ENCODE measurements at places on chromosomes 1 and 21.

DNA sequence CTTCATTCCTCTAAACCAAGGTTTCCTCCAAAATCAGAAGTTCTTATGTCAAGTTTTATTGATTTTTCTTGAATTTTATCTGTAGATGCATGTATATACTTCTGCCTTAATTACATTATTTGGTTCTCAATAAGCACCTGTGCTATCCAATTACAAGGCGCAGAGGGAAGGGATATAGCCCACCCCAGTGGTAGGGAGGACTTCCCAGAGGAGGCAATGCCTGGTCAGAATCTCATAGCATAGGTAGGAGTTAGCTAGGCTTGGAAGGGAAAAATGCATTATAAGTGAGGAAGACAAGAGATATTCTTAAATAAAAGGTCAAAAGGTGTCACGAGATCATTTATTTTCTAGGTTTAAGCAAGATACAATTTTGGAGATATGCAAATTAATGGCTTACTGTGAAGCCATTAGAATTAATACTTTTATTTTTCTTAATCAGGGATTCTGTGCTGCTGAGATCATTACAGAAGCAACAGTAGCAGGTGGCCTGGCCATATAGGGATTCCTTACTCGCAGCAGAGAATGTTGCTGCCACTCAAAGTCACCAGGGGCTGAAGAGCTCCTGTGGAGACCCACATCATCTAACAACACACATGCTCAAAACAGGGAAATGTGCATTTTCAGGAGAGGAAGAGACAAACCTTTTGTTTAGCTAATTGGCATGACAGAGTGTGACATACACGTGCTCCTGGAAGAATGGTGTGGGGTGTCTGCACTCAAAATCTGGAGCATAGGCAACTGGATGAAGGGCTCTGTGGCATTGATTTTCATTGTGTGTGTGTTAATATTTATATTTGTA is 178.3 kb downstream of the ATG4C start:
- no peak for DNase-seq

DNA sequence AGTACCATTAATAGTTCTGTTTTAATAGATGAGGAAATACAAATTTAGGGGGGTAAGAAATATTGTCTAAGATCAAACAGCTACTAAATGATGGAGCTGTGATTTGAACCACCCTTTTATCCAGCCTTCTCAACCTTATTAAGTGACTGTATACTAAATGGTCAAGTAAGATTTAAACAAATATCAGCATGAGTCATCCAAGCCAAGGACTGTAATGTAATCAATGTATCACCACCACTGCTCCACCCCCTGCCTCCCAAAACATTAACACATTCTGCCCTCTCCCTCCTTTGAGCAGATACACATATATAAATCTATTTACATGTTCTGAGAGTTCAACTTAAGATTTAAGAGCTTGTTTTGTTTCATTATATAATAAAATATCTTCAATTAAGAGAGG is 58.9 kb downstream of the LRRC40 start:
- peak; percentile 2 for DNase-seq

GRCh38 chr1:234926264-234926558 is 202.4 kb downstream of the TOMM20 start:
- no peak for DNase-seq

- no peak for DNase-seq
These were observed 95.8 kb downstream of the PSMG1 start for GRCh38 chr21:39087238-39088030.

GRCh38 chr1:54052431-54052933 is 522 bp downstream of the TMEM59 start:
- DNase-seq, result peak; percentile 73

GRCh38 chr1:78104322-78104721 is 58.6 kb downstream of the GIPC2 start:
- DNase-seq, result peak; percentile 22

DNA sequence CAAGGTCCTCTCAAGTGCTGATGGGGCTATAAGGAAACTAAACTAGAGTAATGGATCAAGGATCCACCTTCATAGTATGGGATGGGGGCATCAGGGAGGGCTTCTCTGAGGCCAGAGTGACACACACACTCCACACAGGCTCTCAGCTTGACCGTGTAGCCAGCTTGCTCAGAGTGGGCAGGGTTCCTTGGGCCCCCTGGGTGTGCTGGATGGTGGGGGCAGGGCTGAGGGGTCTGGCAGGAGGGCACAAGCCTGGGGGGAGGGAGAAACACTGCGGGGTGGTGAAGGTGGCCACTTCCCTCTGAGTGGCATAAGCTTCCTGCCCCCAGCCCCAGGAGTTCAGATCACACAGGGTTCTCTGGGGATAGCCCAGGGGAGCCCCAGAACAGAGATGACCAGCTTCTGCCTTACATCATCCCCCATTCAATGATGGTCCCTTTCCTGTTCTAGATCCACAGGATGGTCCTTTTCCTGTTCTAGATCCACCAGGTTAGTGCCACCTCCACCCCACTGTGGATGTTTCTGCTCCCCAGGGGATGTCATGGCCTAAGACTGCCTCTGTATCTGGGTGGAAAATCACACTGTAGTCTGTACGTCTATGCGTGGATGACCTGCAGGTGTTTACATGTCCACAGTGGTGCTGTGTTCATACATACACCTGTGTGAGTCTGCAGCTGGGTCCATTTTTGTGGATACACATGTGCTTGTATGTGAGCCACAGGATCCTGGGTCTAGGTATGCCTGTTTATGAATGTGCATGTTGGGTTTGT is 525.0 kb downstream of the PTPRU start:
- DNase-seq, result no peak

DNA sequence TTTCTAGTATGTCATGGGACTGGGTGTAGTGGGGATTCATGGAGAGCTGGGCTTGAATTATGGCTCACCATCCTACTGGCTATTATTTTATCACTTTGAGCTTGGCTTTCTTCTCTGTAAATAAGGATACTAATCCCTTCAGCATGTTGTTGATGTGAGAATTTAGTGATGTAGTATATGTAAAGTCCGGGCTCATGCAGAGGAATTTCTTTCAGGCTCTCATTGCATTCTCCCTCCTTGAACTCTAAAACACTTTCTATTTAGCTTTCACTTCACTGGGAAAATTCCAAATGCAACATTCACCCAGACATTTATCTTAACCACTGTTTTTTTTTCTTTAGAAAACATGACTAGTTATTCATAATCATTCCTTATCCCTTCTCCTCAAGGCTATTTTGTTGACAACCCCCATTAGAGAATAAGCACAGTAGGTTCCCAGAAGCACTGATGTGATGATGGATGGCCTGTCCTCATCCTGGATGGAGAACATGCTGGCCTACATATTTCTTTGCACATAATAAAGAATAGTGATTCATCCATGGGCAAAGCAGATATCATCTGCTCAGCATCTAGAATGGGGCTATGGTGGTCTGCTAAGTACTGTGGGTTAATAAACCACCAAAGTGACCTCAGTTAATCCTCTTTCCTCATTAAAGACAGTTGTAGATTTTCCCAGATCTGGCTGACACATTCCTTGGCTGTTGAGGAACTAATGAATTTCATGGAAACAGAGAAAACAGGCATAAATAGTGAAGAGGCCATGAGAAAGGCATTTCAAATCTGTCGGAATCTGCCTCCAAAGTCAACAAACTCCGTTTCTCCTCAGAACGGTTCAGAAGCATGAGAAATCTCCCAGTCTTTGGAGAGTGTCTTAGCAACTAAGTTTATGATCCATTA is 68.0 kb upstream of the CYP2J2 start:
- peak; percentile 98 for DNase-seq

GRCh38 chr1:71232166-71232763 is 151.4 kb upstream of the ZRANB2 start:
- no peak for DNase-seq

GRCh38 chr21:46234436-46234950 is 5.9 kb upstream of the LSS start:
- no peak for DNase-seq

- DNase-seq, result peak; percentile 30
These were observed 3.0 kb downstream of the USP1 start for GRCh38 chr1:62439652-62440371.

DNA sequence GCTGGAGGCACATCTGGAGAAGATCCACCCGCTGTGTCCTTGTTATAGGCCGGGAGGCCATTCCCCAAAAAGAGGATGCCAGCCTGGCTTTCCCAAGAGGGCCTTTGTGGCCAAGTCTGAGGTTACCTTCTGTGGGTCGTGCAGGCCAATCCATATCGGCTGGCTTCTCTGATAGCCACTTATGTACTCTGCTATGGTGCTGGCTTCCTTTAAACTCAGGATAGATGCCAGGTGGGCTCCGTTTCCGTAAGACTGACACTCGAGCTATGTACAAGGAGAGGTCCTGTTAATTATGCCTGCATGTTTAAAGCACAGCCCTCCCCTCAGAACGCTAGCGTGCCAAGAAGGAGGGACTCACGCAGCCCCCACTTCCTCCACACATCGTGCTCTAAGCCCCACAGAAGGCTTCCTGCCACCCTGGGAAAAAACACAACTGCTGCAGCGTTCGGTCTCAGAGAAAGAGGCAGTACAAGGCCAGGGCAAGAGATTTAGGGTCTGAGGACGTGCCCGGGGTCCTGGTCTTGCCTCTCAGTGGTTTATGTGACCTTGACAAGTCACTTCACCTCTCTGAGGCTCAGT is 11.6 kb downstream of the REG4 start:
- no peak for DNase-seq

GRCh38 chr1:175415129-175415712 is 222.6 kb upstream of the KIAA0040 start:
- DNase-seq, result no peak

DNA sequence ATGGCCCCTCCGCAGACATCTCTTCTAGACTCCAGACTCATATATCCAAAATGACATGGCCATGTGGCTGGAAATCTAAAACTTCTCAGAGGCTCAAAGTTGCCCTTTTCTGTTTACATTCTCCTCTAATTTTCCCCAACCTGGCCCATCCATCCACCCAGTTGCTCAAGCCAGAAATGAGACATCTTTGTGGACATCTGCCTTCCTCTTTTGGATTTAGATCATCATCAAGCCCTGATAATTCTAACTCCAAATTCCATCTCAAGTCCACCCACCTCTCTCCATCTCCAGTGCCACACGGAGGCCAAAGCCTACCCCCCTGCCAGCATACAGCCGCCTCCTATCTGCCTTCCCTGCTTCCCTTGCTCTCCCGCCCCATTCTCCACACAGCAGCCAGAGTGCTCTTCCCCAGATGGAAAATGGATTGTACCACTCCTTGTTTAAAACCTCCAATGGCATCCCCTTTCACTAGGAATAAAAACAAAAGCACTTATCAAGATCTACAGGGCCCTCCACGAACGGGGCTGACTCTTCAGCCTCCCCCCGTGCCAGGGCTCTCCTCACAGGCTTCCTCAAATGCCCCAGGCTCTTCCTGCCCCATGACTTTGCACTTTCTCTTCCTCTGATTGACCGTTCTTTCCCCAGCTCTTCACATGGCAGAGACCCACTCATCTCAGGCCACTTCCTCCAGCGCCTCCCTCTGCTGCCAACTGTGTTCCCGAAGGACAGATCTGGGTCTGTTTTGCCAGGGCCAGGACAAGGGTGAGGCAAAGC is 40.1 kb downstream of the SYT6 start:
- no peak for DNase-seq

GRCh38 chr1:156480411-156481192 is 20.0 kb downstream of the MEF2D start:
- DNase-seq, result no peak

- DNase-seq, result peak; percentile 68
These were observed at the start of gene SGIP1 for GRCh38 chr1:66533804-66534740. TSS of gene SGIP1 (plus strand) at chr1:66534153. CDS start at chr1:66534359, 206 bp downstream.

DNA sequence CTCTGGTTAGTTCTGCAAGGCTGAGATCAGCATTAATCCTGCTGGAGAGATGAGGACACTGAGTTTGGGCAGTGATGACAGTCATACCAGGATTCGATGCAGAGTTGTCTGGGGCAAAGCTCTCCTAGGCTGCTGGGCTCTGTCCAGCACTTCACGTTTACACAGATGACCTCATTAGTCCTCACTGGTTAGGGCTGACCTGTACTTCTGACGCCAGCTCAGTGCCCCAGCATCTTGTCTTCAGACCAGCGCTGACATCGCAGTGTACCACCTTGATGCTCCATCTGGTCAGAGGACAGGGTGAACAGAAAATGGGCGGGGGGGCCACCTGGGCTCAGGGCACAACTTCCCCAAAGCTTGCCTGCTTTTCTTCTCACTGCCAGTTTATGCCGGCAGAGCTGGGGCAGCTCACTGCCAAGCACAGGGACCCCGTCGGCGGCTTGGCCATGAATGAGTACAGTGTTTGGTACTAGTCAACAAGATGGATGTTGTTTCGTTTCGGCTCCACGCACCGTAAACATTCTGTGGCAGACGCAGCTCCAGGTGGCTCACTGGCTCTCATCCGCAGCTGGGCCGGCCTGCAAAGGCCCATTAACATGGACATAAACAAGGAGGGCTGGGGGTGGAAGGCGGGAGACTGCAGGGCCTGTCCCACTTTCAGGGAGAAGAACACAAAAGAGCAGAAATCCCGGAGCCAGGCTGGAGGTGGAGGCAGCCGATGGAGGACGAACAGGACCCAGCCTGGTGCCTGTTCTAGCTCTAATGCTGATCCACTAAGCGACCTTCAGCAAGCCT is 118.7 kb downstream of the GLIS1 start:
- peak; percentile 51 for DNase-seq

- DNase-seq, result peak; percentile 75
These were observed 81.7 kb upstream of the ADAM30 start for GRCh38 chr1:119978018-119978505.

GRCh38 chr1:70361727-70362398 is 7.3 kb upstream of the ANKRD13C start:
- DNase-seq, result peak; percentile 63

DNA sequence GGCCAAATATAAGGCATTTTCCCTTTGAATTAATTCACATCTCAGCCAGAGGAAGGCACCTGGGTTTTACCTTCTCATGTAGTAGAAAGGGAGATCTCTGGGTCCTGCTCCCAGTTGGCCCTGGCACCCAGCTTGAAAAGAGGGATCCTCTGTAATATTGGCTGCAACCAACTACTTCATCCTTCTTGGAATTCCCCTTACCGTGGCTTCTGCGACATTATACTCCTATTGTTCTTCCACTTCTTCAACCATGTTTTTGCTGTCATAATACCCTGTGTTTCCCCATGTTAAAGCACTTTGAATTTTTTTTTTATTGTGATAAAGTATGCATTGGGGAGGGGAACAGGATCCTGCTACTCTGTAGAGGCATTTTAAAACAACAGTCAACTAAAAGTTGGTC is 26.8 kb downstream of the RNF220 start:
- DNase-seq, result no peak

DNA sequence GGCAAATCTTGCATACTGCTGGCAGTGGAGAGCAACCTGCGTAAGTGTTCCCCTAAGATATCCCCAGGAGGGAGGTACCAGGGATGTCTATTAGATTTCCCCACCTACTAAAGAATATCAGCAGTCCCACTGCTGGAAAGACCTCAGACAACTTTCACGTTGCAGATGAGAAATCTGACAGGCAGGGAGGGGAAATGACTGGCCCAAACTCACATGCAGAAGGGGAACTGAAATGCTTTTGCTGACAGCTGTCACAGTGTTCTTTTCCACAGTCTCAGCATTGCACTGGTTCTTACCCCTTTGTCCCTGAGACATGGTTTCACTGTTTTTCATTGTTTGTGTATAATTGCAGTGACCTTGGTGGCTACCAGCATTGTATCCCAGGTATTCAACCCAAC is 84.8 kb upstream of the ATP1A1 start:
- no peak for DNase-seq

- peak; percentile 27 for DNase-seq
These were observed 57.4 kb upstream of the TARS2 start for GRCh38 chr1:150429805-150430204.

GRCh38 chr1:172448995-172449584 is 5.2 kb upstream of the PIGC start:
- DNase-seq, result no peak
